ENCODE measurements at places on chromosomes 2 and 18.

DNA sequence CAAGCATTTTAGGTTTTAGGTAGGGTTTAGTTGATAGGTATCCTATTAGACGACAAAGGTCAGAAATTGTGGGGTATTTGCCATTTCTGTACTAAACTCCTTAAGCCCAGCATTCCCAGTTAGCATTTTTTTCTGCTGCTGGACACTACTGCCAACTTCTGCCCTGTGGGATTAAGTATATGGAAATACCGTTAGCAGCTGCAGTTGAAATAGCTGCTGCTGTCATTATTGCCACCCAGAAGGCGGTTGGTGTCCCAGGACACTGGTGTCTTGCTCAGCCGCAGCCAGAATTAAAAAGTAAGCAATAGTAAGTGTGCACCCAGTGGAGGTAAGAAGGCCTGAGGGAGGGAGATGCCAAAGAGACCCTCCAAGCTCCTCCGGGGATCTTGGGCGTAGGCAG is 1.9 kb upstream of the UXS1 start:
- no peak for DNase-seq

GRCh38 chr2:67880291-67880761 is 182.5 kb downstream of the C1D start:
- no peak for DNase-seq

DNA sequence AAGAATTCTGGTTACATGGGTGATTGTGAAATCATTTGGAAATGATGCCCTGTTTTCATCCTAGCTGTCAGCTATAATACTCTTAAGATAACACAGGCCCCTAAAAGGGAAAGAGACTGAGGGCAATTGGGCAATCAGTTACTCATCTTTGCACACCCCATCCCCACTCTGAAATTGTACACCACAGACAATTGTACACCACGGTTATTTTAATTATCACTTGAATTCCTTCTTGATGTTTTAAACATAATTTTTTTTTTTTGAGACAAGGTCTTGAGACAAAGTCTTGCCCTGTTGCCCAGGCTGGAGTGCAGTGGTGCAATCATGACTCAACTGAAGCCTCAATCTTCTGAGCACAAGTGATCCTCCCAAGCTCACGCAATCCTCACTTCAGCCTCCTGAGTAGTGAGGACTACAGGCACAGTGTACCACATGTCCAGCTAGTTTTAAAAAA is 862.4 kb upstream of the ACVR2A start:
- DNase-seq: no peak

DNA sequence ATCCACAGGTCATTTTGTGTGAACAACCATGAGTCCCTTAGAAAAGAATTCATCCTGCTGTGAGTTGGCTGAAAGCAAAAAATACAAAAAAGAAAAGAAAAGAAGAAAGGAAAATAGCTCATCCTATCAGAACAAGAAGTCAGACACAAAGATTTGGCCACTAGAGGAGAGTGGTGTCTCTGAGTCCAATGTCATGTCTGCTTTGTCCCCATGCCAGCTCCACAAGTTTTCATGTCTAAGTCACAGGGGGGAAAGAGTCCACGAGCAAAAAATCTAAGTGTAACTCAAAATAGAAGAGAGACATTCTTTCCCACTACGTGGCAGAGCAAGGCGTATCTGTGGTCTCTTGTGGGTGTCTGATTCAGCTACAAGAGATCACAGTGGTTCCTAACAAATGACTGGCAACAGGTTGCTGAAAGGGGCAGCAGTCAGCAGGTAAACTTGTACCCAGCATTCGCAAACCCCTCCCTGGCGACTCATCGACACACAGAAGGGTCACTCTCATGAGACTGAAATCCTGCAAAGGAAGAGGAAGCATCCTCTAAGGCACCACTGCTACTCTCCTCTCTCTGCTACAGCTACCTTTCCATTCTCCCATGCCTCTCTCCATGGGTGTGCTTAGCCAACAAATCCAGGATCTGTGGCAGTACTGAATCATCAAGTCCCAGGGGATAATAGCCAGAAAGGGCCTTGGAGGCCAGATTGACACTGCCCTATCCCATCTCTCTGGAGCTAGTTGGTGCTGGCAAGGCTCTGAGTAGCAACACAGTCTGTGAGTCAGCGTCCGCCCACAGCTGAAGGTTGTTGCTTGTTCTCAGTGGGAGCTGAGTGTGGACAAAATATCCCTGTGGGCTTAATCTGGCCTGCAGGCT is 123.0 kb upstream of the SLC39A10 start:
- no peak for DNase-seq

DNA sequence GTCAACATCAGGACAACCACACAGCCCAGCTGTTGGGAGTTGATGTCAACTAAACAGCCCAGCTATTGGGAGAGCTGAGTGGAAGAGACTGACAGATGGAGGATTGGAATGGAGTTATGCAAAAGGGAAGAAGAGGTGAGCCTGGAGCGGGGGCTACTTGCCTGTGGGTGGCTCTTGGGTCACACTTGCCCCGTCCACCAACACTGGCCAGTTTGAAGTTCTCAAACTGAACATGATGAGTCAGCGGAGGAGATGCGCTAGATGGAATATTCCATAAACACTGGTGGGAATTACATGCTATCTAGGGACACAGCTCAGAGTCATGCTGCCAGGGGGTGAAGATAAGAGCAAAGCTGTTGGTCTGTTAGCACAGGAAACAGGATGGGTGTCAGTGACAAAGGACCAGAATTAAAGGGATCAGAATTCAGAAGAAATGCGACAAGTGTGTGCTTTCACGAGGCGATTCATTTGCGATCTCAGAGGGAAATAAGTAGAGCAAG is 33.2 kb upstream of the AGAP1 start:
- no peak for DNase-seq

DNA sequence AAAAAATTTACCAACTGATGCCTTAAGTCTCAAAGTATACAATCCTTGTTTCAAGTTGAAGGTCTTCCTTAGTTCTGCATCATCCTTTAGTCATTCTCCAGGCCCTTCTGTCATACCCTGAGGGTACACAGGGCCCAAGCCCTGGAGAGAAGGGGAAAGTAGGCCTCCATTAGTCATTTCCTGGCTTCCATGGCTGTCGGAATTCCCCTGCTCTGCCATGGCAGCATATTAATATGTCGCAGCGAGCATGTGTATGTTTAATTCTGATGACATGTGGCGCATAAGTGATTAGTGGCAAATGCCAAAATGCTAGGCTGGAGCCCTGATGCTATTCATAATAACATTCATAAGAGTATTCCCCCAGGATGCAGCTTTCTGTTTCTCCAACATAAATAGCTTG is 22.1 kb downstream of the GPR39 start:
- DNase-seq: no peak

Measured in NCI-H1417 treated with DMSO at 0.1 percent for 48 hours (cell line).